ENCODE measurements at places on chromosomes 1 and 21. TPM values are rescaled to one million over a fixed set of nuclear protein-coding genes. Genes with fewer than 3 reads are reported as not detected.

OR10J1 gene
- total RNA-seq, result not detected

SAMD11 gene
- 20.3 TPM for total RNA-seq

DNAI4 gene
- 4.7 TPM for total RNA-seq

BEND5 gene
- 8.9 TPM for total RNA-seq

UBXN10 gene
- 18.2 TPM for total RNA-seq

ADAMTS4 gene
- total RNA-seq, result 60.6 TPM

GPR52 gene
- 6.7 TPM for total RNA-seq

ST6GALNAC5 gene
- 7.3 TPM for total RNA-seq

DNASE2B gene
- total RNA-seq, result not detected

IGSF9 gene
- not detected for total RNA-seq

ITLN2 gene
- not detected for total RNA-seq

C1QTNF12 gene
- 1.7 TPM for total RNA-seq

FCER1G gene
- total RNA-seq, result 70.5 TPM

MLLT11 gene
- 0.87 TPM for total RNA-seq

CD53 gene
- 48.1 TPM for total RNA-seq

CCDC17 gene
- 2.0 TPM for total RNA-seq

CBS gene
- 11.3 TPM for total RNA-seq

TENT5C gene
- 3.6 TPM for total RNA-seq

OR10Z1 gene
- total RNA-seq, result not detected

SYPL2 gene
- 4.0 TPM for total RNA-seq

KRTAP24-1 gene
- not detected for total RNA-seq

SUMO3 gene
- 41.7 TPM for total RNA-seq

SNRPE gene
- 18.9 TPM for total RNA-seq

SLC19A2 gene
- total RNA-seq, result 24.8 TPM

HRNR gene
- not detected for total RNA-seq

CXADR gene
- total RNA-seq, result 10.6 TPM

CRP gene
- not detected for total RNA-seq

KCND3 gene
- 58.6 TPM for total RNA-seq

RGS18 gene
- 0.47 TPM for total RNA-seq

ZC3H11A gene
- total RNA-seq, result 84.5 TPM

SHE gene
- 7.2 TPM for total RNA-seq

OR6N1 gene
- not detected for total RNA-seq

ANGPTL7 gene
- 13.3 TPM for total RNA-seq

SH3BP5L gene
- 38.7 TPM for total RNA-seq

CAMSAP2 gene
- total RNA-seq, result 37.8 TPM

AXDND1 gene
- 0.13 TPM for total RNA-seq

FCN3 gene
- total RNA-seq, result 7.5 TPM

UBE2G2 gene
- total RNA-seq, result 48.3 TPM

IL20 gene
- not detected for total RNA-seq

F3 gene
- 110 TPM for total RNA-seq

CCDC190 gene
- total RNA-seq, result not detected

SPRR3 gene
- total RNA-seq, result 291 TPM

DDOST gene
- 116 TPM for total RNA-seq

GJA8 gene
- total RNA-seq, result not detected

HPCAL4 gene
- total RNA-seq, result not detected

MAB21L3 gene
- total RNA-seq, result not detected

RBM11 gene
- total RNA-seq, result 1.4 TPM

CDC42BPA gene
- 60.7 TPM for total RNA-seq

SLC37A1 gene
- total RNA-seq, result 3.7 TPM

PEAR1 gene
- total RNA-seq, result 7.0 TPM

USH2A gene
- total RNA-seq, result 0.39 TPM

EBNA1BP2 gene
- total RNA-seq, result 60.9 TPM

MYBPH gene
- total RNA-seq, result not detected

FMO2 gene
- total RNA-seq, result 74.1 TPM

TXNDC12 gene
- 19.3 TPM for total RNA-seq

All from gastroesophageal sphincter (tissue), 4 donors.